ENCODE measurements at places on chromosomes 11 and 22.

GRCh38 chr22:42310291-42311015 lies 40.0 kb upstream of the TCF20 start:
- DNase-seq, result no peak

- DNase-seq, result no peak
These were observed 44.5 kb downstream of the SLCO2B1 start for GRCh38 chr11:75195167-75195962.

DNA sequence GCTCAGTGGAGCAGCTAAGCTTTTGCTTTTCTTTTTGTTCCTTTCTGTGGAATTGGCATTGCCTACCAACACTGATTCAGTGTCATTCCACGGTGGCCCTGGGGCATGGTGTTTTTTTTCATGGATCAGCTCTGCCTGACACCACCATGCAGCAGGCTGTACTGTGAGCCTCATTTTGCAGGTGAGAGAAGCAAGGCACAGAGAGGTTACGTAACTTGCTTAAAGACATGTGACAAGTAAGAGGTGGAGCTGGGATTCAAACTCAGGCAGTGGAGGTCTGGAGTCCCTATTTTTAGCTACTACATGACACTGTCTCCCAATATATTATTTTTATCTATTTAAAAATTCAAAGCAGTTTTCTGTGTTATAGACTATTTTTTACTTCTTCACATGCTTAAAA lies 44.4 kb downstream of the APOL3 start:
- no peak for DNase-seq

DNA sequence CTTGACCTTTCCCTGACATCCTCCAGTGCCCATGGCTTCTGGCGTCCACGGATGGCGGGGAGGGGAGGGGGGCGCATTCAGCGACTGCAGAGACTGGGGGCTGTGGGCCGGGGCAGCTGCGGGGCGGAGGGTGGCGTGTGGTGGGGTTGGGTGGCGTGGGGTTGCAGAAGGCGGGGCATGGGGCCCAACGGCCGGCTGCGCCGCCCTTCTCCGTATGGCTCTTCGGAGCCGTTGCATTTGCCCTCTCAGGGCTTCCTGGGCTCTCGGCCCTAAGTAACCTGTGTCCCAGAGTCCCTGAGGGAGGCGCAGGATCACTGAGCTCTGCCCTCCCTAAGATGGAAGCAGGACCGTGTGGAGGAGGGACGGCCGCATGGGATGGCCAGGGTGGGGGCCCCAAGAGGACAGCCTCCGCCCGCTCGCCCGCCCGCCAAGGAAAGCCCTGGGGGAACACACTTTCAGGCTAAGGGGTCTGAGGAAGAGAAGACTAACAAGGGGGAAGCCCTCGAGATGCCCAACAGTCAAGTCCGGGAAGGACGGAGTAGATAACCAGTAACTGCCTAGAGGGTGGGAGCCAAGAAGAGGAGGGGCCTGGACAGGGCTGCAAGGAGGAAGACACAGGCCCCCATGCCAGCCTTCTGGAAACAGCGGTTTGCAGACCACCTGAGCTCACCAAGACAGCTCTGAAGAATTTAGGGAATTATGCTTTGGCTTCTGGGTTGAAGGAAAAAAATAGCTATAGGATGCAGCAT lies 9.2 kb upstream of the AIFM3 start:
- DNase-seq, result no peak

DNA sequence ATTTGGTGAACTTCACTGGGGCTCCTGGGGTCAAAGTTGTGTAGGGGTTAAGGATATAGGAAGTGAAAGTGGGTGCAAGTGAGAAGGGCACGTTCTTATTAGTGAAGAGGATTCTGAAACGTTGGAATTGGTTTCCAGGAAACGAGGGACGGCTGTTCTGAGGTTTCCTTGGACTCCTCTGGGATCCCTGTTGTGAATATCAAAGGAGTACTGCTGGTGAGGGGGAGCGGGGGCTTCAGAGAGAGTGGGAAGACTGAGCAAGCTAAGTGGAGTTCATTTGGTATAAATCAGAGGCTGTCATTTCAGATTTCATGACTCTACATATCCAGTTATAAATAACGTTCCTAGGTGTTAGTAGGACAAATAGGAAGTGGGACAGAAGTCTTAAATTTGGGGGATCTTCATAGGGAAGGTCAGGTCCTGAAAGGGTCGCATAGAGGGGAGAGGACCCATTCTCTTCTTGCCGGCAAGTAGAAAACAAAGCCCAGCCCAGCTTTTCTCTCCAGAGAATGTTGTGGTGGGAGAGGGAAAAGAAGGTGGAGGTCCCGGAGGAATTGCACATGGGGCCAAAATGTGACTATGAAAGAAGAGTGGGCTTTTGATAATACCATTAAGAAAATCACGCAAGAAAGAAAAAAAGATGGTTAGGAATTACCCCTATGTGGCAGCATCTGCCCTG lies 1.1 kb upstream of the NELL1 start:
- DNase-seq, result no peak

Data from AG04450 (cell line).